ENCODE measurements at places on chromosomes 2 and 18. TPM values are rescaled to one million over a fixed set of nuclear protein-coding genes. Genes with fewer than 3 reads are reported as not detected.
A peak's percentile ranks its signal among the peaks of the same experiment; 100 is the strongest.

SGPP2 gene
- total RNA-seq, result 0.25 TPM

SERPINB13 gene
- not detected for total RNA-seq

GAL3ST2 gene
- total RNA-seq, result 0.88 TPM

KCMF1 gene
- 70.8 TPM for total RNA-seq

PROKR1 gene
- not detected for total RNA-seq

PRKAG3 gene
- not detected for total RNA-seq

GULP1 gene
- total RNA-seq, result not detected

ELOA2 gene
- not detected for total RNA-seq

SLC16A14 gene
- 0.23 TPM for total RNA-seq

IL1B gene
- total RNA-seq, result 250 TPM

POTEE gene
- 0.50 TPM for total RNA-seq

CACNB4 gene
- 0.73 TPM for total RNA-seq

SIX3 gene
- total RNA-seq, result not detected

GRCh38 chr2:86028766-86029381 lies 76.8 kb downstream of the POLR1A start:
- no peak for DNase-seq

DNA sequence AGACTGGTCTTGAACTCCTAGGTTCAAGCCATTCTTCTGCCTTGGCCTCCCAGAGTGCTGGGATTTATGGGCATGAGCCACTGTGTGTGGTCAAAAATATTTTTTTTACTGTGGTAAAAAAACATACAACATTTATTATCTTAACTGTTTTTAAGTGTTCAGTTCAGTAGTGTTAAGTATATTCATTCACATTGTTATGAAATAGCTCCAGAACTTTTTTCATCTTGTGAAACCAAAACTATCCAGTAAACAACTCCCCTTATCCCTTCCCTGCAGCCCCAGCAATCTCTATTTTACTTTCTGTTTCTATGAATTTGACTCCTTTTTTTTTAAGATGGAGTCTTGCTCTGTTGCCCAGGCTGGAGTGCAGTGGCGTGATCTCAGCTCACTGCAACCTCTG lies 9.3 kb downstream of the RMC1 start:
- no peak for DNase-seq

- no peak for DNase-seq
These were observed 133.4 kb downstream of the PLCL1 start for GRCh38 chr2:197937814-197938213.

DNA sequence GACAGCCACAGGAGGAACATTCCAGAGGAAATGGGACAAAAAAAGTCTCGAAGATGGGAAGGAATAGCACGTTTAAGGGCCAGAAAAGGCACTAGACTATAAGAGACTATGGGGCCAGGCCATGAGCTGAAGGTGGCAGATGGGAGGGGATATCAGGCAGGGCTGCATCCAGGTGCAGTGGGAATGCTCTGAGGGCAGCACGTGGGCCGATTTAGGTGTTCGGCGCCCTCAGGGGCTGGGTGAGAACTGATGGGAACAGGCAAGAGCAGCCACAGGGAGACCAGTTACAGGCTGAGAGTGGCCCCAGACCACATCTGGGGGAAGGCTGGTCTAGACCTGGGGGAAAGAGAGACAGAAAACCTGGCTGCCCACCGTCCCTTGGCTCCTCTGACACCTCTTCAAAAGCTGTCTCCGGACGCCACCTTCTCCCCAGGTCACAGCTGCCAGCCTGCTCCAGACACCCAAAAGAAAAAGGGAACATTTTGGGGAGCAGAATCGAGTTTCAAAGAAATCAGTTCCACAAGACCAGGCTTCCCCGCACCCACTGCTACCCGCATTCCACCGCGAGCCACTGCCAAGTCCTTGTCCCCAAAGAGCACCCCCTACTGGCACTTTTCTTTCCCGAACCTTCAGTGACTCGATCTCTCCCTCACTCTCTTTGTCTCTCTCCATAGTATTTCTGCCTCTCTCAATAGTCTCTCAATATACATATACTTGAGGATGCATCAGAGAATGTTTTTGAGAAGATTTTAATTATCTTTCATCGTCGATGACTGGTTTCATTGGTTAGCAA lies 190.1 kb upstream of the AGAP1 start:
- no peak for DNase-seq

DNA sequence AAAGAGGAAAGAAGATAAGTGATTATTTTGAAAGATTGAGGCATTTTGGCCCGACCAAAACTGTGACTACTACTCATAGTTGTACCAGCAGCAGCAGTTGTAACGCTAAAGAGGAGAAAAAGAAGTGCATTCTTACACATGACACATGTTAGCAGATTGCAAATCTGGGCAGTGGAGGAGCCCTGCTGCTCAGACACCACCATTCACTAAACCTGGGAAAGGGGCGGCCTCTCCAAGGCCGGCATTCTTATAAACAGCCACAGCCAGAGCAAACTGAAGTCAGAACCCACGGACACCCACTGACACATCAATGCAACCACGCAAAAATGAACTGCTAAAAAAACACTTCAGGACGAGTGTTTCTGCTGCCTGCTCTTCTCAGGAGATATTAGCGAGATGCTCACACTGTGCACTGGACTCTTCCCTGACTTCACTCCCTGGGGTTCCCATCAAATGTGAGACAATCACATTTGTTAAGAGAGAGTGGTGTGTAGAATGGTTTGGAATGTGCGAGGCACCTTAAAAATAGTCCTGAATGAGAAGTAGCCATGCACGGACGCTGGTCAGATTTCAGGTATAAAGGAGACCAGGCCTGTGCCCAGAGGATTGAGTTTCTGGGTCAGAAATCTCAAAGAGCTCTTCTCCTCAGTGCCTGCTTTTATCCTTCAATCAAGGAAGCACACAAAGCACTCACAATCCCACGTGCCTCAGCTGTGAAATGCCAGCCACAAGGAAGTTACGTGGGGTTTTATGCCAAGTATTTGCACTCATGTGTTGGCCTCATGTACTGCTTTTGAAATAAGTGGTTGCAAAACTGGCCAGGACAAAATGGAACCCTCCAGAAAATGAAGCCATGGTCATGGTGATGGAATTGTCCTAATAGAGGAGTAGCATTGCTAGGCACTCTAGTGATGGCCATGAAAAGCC lies 83.4 kb downstream of the MTCL1 start:
- DNase-seq, result no peak

- DNase-seq, result peak; percentile 22
These were observed 52.6 kb downstream of the CXCR4 start for GRCh38 chr2:136065384-136065783.

GRCh38 chr2:217110550-217110949 lies 250.7 kb upstream of the TNP1 start:
- no peak for DNase-seq

GRCh38 chr18:12056034-12056883 lies 37.4 kb upstream of the ANKRD62 start:
- DNase-seq, result no peak

DNA sequence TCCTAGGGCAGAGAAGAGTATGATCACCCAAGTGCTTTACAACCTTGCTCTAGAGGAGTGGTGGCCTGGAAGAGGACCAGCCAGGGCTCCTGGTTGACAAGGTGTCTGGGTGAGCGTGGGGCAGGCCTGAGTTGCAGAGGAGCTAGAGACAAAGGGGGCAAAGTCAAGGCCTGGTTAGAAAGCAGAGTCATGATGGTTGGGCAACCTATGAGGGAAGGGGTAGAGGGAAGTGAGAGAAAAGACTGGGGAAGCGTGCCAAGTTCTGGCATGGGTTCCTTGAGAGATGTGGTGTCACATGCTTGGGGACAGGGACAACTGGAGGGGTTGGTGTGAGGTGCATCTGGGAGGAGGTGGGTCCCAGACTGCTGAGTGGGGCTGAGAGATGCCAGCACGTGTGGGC lies 13.5 kb downstream of the ZFP36L2 start:
- DNase-seq, result no peak

- no peak for DNase-seq
These were observed 16.8 kb upstream of the ANKRD53 start for GRCh38 chr2:70961648-70961994.

- no peak for DNase-seq
These were observed 603.6 kb upstream of the SALL3 start for GRCh38 chr18:78376046-78376445.

GRCh38 chr2:46489423-46490174 lies 10.2 kb downstream of the TMEM247 start:
- no peak for DNase-seq

GRCh38 chr18:22564036-22564435 lies 146.3 kb upstream of the CTAGE1 start:
- DNase-seq, result no peak

GRCh38 chr18:45666520-45666919 lies 51.2 kb downstream of the SLC14A2 start:
- no peak for DNase-seq

GRCh38 chr2:171889333-171889732 lies 4.7 kb downstream of the SLC25A12 start:
- no peak for DNase-seq

- DNase-seq, result no peak
These were observed 137.5 kb downstream of the CTIF start for GRCh38 chr18:48676346-48676745.

DNA sequence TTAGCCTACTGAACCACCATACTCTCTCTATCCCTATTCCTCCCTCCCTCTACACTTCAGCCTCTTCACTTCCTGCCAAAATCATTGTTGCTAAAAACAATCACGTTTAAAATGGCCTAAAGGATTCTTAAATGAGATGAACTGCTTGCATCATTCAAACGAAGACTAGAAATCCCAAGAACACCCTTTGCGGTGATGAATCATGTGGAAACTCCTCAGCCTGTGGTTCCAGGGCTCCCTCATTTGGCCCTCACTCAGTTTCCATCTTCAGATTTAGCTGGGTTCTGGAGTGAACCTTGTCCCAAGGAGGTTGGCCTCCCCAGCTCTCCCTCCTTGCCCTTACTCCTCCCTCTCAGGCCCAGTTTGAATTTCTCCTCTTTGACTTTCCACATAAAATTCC lies 125.6 kb upstream of the CDC42EP3 start:
- no peak for DNase-seq

DNA sequence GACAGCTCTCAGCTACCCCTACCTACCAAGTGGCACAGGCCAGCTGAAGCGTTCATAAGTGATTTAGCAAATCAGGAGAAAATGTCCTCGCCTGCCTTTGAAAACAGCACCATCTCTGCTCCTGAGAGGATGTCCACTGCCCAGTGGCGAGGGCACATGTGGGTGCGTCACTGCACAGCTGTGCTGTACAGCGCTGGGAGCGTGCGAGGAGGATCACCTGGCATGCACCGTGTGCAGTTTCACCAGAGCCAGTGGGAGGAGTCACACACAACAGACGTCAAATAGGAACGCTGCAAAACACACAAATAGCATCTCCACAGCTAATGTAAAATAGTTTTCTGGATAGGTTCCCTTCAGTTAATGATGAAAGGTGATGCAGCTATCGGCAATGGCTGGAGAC lies 154.1 kb downstream of the HDAC4 start:
- no peak for DNase-seq

DNA sequence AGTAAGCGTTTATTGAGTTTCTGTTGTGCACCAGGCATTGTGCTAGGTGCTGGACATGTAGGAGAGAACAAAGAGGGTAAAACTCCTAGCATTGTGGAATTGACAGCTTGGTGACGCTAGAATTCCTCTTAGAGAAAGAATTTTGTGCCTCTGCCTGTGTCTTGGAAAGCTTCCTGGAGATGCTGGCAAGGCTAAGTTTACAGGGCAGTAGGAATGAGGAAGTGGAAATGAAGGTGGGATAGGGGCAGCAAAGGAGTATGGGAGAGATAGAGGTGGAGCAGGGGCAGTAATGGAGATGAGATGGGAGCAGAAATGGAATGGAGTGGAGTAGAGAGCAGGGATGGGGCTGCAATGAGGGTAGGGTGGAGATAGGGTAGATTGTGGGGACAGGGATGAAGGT lies 29.8 kb downstream of the GPR39 start:
- no peak for DNase-seq

GRCh38 chr2:101399021-101399799 lies 11.9 kb upstream of the CREG2 start:
- DNase-seq, result no peak

GRCh38 chr2:105802587-105802986 lies 57.9 kb downstream of the NCK2 start:
- DNase-seq, result peak; percentile 93

DNA sequence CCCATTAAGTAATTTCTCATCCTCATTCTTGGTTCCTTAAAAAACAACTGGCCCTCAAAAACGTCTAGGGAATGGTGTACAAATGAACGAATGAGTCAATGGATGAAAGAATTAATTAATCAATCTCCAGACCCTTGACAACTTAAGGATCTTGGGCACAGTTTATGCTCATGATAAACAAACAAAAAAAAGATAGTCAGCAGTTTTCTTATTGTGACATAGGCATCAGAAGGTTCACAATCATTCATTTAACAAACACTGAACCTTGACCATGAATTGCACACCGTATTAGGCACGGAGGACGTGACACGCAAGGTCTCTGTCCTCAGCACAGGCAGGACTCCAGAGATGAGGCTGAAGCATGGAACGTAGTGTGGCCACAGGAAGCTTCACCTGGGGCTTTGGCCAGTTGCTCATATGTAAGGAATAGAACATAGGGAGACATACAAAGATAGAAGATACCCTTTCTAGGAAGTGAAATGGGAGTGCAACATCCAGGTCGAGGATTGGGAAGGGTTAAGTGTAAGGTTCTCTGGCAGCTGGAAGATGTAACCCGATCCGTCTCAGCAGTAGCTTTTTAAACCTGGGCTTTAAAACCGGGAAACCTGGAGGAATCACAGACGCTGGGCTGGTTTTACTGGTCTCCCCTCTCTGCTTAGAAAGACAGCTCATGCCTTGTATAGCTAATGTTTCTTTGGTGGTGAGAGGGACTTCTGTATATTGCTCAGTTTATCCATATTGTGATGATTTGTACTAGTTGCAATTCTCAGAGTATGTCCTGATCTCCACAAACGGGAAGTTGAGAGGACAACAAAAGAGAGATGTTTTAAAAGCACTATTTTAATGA lies 8.9 kb upstream of the LTBP1 start:
- DNase-seq, result no peak

DNA sequence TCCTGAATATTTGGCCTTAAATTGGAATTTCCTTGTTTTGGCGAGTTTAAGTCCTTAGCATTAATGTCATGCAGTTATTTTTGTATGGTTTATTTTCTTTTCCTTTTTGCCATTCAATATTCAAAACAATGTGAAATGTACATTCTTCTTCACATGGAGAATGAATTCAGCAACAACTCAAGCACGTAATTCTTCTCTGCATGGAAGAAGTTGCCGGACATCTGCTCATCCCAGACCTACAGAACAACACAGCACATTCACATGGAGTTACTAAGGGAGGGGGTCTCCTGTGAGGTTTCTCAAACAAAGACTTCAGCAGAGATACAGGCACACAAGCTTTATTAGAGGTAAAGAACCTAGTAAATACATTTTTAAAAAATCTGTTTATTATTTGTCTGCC lies 236.8 kb downstream of the SATB2 start:
- DNase-seq, result no peak

DNA sequence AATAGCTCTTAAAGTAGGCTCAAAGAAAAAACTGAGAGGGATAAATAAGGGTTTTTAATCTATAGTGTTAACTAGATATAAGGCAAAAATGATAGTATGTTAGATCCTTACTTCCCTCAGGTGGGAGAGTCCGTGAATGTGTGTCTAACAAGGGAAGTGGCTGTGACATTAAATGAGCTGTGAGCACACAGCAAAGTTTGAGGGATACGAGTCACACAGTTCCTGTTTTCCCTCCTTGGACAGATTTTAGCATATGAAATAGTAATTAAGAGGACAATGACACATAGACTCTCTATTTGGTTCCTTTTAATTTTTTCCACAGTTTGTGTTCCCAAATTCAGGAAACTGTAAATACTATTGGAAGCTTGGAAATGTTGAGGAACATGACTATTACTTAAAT lies 148.4 kb upstream of the CAVIN2 start:
- DNase-seq, result no peak
